ENCODE measurements at places on chromosomes 3 and 15.
A peak's percentile ranks its signal among the peaks of the same experiment; 100 is the strongest.

DNA sequence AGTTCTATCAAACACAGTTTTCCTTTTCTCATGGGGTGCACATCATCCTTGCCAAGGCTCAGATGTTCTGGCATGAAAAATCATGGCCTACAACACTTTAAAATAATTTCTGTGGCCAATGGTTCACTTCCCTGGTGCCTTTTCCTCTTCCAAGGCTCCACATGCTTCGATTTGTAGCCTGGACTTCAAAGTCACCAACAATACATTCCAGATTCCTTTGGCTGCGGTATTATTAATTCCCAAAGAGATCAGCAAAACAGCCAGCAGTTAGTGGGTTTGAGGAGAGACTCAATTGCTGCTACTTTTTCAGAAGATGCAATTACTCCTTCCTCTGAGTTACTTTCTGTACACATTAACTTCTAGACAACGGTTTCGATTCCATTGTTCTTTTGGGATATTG is 80.3 kb upstream of the CCDC80 start:
- DNase-seq, result no peak

DNA sequence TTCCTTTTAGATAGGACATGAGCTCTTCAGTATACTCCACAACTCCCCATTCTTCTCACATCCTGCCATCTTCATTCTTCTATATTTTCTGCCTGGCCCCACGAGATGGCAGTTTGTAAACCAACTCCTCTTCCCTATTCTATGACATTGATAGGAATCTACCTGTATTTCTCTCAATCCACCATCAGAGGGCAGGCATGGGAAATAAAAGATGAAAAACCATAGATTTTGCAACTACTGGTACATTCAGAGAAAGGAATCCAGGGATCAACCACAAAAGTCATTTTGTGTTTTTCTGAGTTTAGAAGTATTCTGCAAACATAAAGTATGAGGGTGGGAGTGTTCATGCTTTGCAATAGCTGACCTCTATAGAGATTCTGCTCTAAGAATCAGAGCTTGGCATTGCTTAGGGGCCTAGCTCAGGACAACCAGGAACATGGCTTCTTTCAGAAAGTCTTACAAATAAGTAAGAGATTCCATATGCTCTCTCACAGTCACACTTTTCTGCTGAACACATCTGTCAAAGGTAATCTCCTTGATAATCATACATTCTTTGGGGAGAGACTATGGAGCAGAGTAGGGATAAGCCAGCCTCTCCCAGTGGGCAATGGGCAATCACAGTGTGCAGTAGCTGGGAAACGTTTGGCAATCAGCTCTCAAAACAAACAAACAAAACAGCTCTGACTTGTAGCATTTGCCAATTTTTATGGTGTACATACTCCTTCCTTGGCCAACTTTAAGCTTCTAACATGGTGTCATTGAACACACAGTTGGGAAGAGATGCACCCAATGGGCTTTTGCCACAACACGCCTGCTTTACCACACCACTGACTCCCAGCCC is 43.1 kb upstream of the SLC25A36 start:
- no peak for DNase-seq

GRCh38 chr3:125148836-125149235 is 63.7 kb downstream of the SLC12A8 start:
- DNase-seq, result no peak

DNA sequence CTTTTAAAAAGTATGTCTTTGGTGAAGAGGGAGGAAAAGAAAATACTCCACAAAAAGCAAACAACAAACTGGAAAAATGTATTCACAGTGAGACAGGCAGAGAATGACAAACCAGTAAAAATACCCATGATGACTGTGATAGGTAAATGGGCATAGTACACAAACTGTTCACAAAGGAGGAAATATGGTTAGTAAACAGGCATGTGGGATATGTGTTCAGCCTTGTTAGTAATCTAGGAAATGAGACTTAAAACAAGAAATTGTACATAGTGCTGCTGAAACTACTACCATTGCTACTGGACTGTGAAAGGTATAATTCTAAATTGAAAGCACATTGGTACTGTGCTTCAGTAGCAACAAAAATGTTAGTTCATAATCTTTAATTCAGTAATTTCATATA is 50.1 kb downstream of the UBE2E2 start:
- no peak for DNase-seq

DNA sequence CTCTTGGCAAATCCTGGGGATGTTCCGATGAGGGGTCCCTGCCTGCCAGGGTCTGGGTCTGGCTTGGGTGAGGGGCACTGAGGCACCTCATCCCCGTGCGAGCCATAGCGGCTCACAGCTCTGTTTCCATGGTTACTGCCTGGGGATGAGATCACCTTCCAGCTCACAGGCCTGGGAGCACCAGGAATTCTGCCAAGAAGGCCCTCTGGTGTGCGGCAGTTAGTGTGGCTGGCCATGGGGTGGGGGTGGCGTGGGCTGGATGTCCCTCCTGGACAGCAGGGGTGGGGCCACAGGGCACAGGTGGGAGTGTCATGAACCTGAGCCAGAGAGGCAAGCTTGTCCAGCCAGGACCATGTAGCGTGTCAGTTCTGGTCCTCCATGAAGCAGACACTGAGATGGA is 22.1 kb upstream of the PRR23E start:
- peak; percentile 30 for DNase-seq

DNA sequence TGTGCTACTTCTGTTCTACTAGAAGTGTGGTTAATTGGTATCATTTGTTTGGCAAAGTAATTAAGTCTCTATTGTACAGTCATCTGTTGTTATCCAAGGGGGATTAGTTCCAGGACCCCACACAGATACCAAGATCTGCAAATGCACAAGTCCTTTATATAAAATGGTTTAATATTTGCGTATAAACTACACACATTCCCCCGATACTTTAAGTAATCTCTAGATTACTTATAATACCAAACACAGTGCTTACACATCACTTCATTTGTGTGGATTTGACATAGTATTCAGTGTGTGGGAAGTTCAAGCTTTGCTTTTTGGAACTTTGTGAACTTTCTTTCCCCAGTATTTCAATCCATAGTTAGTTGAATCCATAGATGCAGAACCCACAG is 50.5 kb upstream of the ABI3BP start:
- DNase-seq, result no peak

DNA sequence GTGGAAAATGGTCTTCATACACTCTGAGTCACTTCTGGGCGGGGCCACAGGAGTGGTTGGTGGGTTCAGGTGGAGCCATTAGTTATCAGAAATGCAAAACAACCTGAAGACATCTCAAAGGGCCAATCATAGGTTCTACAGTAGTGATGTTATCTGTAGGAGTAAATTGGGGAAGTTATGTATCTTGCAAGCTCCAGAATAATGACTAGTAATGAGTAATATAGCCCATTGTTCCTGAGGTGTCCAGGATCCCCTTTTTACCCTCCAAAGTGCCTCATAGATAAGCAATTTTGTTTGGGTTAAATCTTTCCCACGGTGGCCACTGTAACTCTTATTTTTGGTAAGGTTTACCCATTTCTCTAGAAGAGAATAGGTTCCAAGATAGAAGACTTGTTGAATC is 91.7 kb downstream of the PIK3R4 start:
- DNase-seq, result no peak

DNA sequence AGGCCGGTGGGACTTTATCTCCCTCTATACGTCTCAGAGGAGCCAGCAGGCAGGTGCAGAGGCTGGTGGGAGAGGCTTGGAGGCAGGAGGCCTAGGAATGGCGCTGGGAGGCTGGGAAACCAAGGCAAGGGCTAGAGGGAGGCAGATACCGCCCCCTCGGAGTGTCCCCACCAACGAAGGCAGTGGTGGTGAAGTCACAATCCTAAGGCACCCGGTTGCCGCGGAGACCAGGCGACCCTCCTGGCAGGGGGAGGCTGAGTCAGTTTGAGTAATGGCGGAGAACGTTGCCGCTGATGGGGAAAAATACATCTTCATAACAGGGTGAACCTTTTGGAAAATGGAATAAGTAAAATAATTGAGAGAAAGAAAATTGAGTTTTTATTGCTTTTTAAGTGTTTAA is 29.9 kb upstream of the CACNA2D2 start:
- DNase-seq, result no peak

DNA sequence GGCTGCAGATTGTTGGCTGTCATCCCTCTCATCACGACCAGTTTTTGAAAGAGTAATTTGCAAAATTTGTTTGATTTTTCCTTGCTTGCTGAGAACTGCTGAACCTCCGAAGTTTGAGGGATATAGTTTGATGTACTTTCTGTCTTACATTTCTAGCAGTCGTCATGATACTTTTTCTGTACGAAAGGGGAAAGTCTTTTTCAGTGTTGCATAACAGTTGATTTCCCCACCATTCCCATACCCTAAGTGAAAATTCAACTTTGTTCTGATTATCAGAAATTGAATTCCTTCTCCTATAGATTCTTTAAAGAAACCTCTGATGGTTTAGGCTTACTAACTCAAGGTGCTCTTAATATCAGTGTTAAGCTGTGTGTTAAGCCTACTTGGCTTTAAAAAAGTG is 1.6 kb downstream of the PDE8A start:
- no peak for DNase-seq

- DNase-seq, result peak; percentile 65
These were observed 878 bp downstream of the DYNC1LI1 start for GRCh38 chr3:32569540-32570420.

GRCh38 chr3:177249203-177249602 is 51.9 kb upstream of the TBL1XR1 start:
- no peak for DNase-seq

- DNase-seq, result no peak
These were observed 8.8 kb upstream of the CHST14 start for GRCh38 chr15:40461958-40462357.

GRCh38 chr3:51156147-51156546 is 228.9 kb upstream of the MANF start:
- no peak for DNase-seq

DNA sequence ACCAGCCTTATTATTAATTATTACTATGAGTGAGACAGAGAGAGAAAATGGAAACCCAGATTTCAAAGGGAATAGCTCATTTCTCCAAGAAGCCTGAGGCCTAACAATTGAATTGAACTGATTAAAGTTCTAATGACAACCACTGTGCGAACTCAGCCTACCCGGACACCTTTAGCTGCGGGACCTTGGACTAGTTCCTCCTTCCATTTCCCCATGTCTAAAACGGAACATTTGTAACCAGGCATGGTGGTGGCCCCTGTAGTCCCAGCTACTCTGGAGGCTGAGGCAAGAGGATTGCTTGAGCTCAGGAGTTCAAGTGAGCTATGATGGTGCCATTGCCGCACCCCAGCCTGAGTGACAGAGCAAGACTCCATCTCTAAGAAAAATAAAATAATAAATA is 16.4 kb upstream of the RTP2 start:
- no peak for DNase-seq

DNA sequence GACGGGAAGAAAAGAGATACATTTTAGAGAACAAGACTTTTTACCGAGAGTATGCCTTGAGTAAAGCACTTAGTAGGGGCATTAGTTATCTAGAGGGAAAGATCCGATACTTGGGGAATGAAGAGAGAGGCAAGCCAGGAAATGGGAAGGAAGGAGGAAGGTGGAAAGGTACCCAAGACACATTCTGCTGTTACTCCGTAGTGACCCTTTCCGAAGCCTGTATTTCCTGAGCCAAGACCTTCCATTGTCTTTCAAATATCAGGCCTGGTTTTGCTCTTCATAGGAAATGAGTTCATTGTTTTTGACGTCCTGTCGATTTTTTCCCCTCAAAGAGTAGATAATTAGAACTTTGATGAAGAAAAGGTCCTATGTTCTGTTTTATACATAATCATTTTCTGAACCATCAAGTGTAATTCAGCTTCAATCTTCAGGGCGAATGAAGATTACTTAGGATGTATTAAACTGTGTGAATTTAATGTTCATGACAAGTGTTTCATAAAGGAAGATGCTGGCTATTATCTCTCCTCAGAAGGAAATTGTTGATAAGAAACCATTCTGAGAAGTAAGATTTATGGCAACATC is 95.7 kb downstream of the PPM1L start:
- DNase-seq, result no peak

DNA sequence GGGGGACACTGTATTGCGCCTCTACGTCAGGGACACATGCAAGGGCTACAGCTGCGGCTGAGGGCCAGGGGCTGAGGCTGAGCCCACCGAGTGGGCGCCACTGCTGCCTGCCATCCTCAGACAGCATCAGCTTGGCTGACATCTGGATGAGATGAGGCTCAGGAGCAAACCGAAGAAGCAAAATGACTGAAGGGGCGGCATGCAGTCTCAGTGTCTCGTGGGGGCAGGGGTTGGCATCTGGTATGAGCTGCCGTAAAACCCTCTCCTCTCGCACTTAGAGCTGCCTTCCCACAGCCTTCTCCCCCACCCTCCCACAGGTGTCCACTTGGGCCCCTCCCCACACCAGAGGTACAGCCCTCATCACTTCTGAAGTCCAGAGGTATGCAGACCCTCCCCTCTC is 24.2 kb upstream of the CMTM7 start:
- no peak for DNase-seq
